ENCODE measurements at places on chromosomes 5 and 9.

DNA sequence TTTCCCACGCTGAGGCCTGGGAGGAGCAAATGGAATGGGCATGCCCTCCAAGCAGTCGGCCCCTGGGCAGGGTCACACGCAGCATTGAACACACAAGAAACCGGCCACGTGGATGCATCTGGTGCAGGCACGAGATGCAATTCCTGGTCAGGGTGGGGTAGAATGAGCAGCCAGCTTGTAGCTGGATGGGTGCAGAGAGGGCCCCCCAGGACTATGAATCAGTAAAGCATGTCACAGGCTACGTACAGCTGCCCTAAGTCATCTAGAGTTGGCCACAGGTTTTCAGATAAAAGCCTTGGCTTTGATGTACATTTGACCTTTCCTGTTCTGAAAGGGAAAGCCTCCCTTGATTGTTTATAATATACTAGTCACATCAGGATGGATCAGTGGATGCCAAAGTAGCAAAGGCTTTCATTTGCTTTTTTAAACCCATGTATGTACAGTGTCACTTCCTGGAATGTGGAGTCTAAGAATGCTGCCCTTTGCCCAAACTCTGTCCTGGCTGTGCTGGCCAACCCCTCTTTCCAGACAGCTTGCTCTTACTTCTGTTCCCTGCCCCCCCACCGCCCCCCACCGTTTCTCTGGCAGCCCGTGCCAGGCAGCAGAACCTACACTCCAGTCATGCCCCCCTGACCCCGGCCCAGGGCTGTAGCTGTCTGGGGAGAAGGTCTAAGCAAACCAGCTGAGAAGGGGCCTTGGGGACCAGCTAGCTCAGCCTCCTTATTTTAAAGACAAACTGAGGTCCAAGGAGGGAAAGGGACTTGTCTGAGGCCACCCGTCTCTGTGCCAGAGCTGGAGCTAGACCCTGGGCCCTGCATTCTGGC lies 169.2 kb downstream of the HSPA4 start:
- no peak for DNase-seq

DNA sequence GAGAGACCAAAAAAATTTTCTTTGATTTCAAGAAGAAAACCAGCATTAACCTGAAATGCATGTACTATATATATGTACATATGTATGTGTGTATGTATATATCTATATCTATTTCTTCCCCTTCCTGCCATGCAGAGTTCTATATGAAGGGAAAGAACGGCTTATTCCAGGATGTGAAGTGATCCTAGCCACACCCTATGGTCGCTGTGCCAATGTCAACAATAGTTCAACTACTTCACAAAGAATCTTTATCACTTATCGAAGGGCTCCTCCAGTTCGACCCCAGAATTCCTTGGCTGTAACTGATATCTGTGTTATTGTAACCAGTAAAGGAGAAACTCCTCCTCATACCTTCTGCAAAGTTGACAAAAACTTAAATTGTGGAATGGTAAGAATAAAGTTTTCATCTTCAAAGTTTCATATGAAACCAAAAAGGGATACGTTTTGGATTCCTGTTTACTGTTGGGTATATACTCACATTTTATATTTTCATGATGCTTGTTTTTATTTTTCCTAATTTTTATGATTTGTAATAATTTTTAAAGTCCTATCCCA lies 56.2 kb downstream of the DENND4C start:
- DNase-seq: no peak

GRCh38 chr5:102961671-102962070 lies 158.3 kb downstream of the GIN1 start:
- no peak for DNase-seq

- no peak for DNase-seq
Measured at GRCh38 chr5:8598356-8598755, 729.4 kb downstream of the MTRR start.

DNA sequence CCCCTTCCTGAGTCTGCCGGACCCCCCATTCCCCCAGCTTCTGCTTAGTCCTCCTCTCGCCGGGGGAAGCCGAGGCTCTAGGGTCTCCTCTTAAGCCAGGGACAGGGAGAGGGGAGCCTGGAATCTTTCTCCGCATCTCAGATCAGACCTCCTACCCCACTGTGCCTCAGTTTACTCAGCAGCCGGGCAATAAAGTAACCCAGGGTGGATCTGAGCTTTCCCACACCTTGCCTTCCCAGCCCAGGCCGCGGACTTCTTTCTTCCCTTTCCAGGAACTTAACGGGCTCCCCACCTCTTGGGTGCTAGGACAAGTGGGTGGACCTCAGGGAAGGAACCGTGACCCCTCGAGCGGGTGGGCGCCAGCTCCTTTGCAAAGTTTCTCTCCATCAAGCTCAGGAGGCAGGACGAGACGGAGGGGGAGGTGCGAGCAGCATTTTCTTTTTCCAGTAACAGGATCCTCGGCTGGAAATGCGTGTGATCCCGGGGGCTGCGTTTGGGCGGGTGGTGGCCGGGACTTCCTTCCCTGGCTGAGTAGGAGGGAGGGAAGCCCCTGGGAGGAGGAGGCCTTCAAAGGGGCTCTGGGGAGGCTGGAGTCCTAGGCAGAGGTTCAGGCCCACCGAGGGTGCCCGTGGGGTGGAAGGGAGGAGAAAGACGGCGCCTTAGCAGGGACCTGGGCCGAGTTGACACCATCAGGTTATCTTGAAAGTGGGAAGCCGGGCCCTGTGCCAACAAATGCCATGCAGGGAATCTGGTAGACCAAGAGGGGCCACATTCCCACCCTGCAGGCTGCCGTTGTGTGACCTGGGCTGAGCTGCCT lies 795 bp downstream of the DAB2IP start:
- no peak for DNase-seq

- no peak for DNase-seq
Measured at GRCh38 chr5:134556994-134557393, 31.5 kb downstream of the JADE2 start.

GRCh38 chr9:13485068-13485596 lies 205.6 kb upstream of the MPDZ start:
- DNase-seq: no peak

- DNase-seq: no peak
Measured at GRCh38 chr9:104899759-104900247, 28.2 kb downstream of the ABCA1 start.

DNA sequence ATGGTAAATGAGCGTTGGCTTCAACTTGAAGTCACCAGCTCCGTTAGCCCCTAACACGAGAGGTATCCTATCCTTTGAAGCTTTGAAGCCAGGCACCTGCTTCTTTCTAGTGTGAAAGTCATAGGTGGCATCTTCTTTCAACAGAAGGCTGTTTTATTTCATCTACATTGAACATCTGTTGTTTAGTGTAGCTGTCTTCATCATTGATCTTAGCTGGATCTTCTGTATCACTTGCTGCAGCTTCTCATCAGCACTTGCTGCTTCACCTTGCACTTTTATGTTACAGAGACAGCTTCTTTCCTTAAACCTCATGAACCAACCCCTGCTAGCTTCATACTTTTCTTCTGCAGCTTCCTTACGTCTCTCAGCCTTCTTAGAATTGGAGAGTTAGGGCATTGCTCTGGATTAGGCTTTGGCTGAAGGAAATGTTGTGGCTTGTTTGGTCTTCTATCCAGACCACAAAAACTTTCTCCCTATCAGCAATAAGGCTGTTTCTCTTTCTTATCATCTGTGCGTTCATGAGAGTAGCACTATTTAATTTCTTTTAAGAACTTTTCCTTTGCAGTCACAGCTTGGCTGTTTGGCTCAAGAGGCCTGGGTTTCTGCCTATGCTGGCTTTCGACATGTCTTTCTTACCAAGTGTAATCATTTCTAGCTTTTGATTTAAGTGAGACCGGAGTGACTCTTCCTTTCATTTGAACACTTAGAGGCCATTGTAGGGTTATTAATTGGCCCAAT lies 47.2 kb downstream of the PCSK5 start:
- no peak for DNase-seq

- no peak for DNase-seq
Measured at GRCh38 chr9:120616966-120617935, 37.3 kb upstream of the CDK5RAP2 start.

- no peak for DNase-seq
Measured at GRCh38 chr5:159883522-159883950, 32.7 kb upstream of the ADRA1B start.

DNA sequence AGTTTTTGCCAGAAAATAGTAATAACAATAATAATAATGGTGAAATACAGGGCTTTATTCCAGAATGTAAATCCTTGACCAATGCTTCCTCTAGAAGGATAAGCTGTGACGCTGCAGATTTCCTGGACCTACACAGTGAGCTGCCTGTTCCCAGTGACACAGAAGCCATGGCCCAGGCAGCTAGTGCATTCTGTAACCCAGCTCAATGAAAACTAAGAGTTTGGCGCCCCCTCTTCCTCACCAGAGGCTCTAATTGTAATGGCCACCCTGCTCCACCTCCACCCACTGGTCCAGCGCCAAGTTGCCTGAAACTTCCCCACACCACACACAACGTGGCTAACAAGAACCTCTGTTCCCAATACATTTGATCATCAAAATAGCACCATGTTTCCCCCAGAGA lies 248.1 kb downstream of the CETN3 start:
- DNase-seq: no peak

GRCh38 chr9:133346021-133346785 lies 1.7 kb downstream of the MED22 start:
- no peak for DNase-seq

DNA sequence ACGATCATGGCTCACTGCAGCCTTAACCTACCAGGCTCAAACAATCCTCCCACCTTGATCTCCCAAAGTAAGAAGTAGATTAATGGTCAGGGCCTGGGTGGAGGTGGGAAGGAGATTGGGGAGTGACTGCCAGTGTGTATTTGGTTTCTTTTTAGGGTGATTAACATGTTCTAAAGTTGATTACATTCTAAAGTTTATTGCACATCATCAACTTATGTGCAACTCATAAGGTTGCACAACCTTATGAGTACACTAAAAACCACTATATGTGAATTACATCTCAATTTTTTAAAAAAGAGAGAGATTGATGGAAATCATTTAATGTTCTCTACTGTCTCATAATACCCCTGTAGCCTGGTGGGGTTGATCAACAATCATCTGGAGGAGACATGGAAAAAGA lies 218.1 kb downstream of the AOPEP start:
- DNase-seq: no peak

DNA sequence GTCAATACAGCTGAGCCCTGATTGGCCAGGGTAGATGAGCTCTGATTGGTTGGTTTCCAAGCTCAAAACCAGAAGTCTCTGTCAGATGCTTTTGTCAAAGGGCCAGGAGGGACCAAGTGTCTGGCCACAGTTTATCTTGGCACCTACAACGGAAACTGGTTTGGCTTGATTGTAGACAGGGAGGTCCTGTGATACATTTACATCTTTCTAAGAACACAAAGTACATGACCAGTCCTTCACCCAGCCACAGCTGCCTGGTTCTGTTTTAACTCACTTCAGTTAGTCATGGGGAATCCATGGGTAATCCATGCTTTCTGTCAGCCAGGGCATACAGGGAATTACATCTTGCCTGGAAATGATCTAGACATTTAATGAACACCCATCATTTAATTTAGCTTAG lies 171.2 kb downstream of the SLC12A2 start:
- no peak for DNase-seq

- no peak for DNase-seq
Measured at GRCh38 chr9:118563677-118564076, 805.6 kb downstream of the BRINP1 start.

- DNase-seq: no peak
Measured at GRCh38 chr5:175724314-175725275, 66.7 kb downstream of the HRH2 start.

Data from central memory CD4-positive, alpha-beta T cell (primary cell).